ENCODE measurements at places on chromosomes 4 and X.

DNA sequence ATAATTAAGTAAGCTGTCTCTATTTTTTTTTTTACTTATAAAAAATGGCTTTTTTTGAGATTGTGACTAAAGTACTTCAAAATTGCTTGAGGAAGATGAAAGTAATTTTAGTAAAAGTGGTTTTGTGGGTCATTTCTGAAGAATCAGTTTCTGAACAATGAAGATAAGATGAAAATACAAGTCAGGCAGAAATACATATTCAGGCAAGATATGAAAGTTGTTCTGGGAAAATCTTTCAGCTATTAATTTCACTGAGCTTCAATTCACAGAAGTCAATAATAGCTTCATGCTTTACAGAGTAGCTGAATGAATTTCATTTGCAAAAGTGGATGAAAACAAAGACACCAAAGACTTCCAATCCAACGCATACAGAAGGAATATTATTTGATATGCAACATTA is 305.2 kb upstream of the ARSJ start:
- DNase-seq, result no peak

- no peak for DNase-seq
Observed at GRCh38 chr4:80576796-80577195, 241.3 kb downstream of the CFAP299 start.

- no peak for DNase-seq
Observed at GRCh38 chr4:94578195-94578594, 126.5 kb downstream of the PDLIM5 start.

DNA sequence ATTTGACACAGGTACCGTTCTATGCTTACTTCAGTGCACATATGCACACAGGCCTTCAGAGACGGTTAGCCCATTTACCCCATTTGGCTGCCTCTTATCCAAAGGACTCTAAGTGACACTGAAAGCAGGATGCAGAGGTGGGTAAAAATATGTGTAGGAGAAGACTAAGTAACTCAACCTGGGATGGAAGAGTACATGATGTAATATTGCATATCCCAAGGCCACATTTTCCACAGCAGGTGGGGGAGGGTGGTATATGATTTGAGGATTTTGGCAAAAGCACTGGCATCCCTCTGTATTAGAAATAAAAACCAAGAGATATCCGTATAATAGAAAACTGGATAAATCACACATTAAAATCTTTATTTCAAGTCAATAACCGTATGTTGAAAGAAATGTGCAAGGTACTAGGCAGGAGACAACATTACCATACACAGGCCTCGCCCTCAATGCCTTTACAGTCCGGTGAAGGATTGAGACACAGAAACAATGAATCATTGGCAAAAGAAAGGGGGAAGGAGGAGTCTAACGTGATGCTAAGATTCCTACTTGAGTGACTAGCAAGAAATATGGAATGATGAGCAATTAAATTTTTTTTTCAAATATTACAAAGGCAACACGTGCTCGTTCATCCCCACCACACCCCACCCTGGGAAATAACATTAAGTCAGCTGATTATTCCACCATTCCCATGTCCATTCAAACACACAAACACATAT is 161.0 kb upstream of the RASGEF1B start:
- no peak for DNase-seq

DNA sequence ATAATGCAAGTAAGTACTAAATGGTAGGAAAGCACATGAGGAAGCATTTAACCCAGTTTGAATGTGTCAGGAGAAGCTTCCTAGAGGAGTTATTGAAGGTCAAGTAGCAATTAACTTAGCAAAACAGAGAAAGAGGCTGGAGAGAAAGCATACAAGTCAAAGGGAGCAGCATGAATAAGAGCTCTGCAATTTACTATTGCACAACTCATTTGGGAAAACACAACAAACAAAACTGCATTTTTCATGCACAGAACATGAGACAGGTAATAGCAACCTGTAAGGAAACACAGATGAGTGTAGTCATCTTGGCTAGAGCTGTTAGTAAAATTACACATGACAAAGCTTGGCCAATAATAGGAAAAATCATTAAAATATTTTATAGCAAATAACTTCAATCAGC is 538.1 kb downstream of the PPP4R3C start:
- no peak for DNase-seq

- DNase-seq, result peak; percentile 35
Observed at GRCh38 chrX:53685711-53686110, 808 bp downstream of the HUWE1 start.

DNA sequence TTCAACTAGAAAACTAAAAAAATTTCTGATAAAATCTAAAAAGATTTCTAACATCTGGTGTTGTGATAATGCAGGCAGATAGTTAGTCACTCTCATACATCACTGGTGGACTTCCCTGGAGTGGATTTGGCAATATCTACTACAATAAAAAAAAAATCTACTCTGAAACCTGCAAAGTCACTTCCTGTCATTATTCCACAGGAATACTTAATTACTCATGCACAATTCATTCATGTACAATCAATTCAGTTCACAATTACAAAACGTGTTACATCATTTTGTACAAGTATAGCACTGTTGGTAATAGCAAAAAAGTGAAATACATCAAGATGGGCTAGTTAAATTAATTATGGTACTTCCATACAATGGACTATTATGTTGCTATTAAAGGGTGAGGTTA is 16.5 kb upstream of the RHOH start:
- peak; percentile 30 for DNase-seq

DNA sequence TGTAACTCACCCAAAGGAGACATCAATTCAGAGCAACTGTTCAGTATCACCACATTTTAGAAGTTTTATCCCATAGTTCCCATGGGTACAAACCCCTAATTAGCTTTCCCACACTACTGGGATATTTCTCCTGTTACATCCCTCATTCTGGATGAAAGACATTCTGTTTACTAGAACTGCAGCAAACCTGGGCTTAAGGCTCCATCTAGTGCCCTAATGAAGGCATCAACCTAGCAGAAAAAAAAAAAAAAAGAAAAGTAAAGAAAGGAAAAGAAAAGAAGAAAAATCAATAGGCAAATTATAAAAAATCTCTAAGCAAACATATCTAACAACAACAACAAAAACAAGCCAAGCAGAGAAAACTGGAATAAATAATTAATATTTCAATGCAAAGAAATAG is 133.7 kb upstream of the CPXCR1 start:
- no peak for DNase-seq

DNA sequence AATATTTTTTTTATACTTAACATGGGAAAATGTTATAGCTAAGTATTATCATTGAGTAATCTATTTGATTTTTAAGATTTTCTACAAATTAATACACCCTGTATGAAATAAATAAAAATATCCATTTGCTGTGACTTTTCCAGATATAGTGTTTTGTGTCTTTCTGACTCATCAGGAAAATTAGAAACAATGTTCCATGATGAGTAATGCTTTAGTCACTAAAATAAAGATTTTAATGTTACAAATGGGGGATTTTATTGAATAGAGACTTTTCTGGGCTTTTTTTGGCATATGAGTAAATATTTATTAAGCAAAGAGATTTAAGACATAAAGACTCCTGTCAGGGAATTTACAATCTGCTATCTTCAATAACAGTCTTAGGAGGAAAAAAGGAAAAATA is 279.2 kb upstream of the NOCT start:
- DNase-seq, result no peak

GRCh38 chrX:46587753-46588171 is 14.2 kb downstream of the CHST7 start:
- DNase-seq, result no peak

- no peak for DNase-seq
Observed at GRCh38 chr4:113809311-113809710, 47.8 kb upstream of the CAMK2D start.

DNA sequence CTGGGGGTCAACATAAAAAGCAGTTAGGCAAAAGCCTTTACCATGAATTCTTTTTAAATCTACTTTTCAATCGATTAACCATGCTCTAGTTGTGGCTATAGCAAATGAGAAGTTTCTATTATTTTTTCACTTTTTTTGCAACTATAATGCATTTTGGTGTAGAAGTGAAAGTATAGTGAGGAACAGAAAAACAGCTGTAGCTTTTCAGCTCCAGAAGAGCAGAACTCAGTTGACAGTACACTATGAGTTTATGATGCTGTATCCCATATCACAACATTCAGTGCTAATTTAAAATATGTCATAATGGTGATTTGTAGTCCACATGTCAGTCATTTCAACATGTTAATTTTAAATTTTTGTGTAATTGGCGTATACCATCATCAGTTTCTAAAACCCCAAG is 8.7 kb upstream of the MUC7 start:
- DNase-seq, result no peak

DNA sequence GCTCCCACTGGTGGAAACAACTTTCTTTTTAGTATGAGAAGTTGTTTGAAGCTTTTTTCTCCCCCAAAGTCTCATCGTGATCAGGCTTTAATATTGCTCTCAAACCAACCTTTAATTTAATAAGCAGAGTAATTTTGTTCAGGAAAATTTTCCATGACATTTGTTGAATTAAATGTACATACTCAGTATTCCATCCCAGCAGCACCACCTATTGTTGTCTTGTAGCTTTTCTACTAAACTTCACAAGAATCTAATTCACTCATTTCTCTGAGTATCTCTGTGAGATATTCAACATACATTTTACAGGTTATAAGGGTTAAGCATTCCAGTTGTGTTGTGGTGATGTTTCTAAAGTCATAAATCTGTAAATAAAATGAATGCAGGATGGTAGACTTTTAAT is 218.3 kb upstream of the HAND2 start:
- DNase-seq, result no peak

DNA sequence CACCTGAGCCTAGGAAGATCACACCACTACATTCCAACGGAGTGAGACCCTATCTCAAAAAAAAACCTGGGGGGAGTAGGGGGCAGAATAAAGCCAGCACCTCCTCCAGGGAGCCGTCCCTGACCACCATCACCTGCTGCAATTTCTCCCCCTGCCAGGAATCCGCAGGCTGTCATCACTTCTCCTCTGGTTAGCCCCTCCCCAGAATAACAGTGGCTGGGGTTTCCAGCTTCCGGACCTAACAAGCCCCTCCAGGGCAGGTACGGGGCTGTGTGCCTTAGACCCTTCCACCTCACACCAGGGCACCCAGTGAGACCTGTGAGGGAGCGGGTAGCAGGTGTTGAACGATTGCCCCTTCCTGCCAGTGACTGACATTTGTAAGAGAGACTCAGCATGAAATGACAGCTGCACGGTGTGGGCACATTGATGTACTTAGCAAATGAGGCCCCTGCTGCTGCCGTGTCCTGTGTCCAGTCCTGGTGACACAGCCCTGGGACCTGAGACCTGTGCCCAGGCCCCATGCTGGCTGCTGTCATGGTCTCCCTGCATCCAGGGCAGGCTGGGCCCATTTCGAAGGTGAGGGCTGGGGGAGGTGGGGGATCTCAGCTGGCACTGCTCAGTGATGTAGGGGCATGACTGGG is 6.7 kb upstream of the WFS1 start:
- DNase-seq, result no peak

- DNase-seq, result no peak
Observed at GRCh38 chr4:163776957-163777356, 282.5 kb downstream of the TMA16 start.

DNA sequence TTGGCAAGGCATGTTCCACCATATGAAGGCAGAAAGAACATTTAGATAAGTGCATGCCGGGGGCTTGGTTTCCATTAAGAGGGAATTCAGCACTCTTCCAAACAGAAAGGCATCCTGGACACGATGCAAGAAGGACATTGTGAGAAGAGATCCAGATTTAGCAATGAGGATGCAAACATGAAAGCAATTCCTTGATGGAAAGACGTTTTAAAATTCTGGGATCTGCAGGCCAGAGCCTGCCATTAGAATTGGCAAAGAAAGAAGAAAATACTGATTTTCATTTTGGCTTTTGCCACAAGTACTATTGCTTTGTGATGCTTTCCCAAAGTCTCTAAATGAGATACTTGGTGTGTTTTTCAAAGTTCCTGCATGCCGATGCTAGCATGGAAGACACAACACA is 367.6 kb downstream of the PPP3CA start:
- no peak for DNase-seq

DNA sequence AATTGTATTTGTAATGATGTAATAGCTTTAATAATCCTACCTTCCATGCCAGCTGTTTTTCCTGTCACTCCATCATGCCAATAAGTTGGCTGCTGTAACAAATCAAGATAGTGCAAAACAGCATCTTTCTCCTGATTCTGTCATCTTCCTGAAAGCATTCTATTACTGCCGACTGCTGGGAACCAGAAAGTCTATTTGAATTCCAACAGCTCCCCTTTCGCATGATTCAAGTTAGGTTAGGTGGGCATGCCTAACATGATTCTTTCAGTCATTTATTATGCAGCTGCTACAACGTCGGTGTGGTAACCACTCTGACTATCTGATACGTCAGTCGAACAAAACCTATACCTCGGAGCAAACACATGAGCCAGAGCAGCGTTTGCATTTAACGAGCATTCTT is 127.9 kb upstream of the DMD start:
- no peak for DNase-seq

GRCh38 chr4:54063737-54064316 is 578 bp downstream of the CHIC2 start:
- peak; percentile 18 for DNase-seq

GRCh38 chrX:119942831-119943184 is 743 bp downstream of the NKAP start:
- DNase-seq, result peak; percentile 3

- no peak for DNase-seq
Observed at GRCh38 chrX:48022100-48022499, 15.3 kb downstream of the SPACA5 start.

DNA sequence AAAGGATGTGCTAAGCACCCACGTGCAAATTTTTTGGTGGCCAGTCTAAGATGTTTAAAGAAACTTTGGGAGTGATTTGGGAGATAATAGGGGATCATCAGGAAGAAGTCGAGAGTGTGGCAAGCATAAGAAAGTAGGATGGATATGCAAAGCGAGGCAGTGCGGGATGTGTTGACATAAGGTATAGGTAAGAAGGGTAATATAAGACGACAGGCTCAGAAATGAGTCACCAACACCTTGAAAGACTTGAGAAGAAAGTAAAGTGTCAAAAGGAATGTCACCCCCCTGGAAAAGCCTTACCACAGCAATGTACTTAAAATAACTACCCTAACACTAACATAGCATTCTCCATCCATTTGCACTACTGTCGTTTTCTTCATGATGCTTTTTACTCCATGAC is 69.8 kb upstream of the BMP2K start:
- no peak for DNase-seq

DNA sequence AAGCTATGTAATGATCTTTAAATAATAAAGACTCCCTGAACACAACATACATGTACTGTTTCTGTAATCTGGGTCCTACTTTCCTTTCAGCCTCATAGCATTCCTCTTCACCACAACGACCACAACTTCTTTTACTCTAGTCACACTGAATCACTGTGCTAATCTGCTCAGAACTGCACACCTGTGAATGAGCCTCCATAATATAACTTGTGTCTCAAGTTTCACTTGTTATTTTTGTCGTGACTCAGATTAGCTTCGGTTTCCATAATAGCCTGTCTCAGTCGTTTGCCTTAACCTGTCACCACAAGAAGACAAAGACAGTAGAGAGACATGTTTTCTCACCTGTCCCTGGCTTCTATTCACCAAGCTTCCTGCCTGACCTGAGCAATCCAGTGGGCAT is 61.8 kb downstream of the MAGED1 start:
- DNase-seq, result no peak

- no peak for DNase-seq
Observed at GRCh38 chr4:83358410-83358809, 23.8 kb upstream of the HPSE start.

Data from activated CD4-positive, alpha-beta T cell treated with anti-CD3 and anti-CD28 coated beads, Interleukin-2, Interleukin-6, amounts not matched to agents 100 ng/mL and 50 ng/mL, durations not matched to agents 16 hours and 8 hours (primary cell).